ENCODE measurements at places on chromosomes 13 and 19.

GRCh38 chr19:31214086-31214485 is 135.2 kb downstream of the TSHZ3 start:
- DNase-seq = peak; percentile 96

DNA sequence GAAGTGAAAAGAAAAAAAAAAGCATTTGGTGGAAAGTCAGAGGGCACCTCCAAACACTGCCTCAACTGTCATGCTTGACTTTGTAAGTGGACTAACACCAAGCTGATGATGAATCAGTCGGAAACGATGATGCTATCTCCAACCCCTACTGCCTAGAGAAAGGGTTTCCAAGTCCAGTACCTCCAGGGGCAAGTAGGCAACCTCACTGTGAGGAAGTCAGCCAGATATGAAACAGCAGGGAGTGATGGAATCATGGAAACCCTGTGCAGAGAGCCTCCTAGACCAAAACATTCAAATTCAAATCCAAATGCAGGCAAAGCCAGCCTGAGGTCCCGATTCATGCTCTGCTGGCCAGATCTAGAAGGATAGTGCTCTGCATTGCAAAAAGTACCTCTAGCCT is 100.9 kb upstream of the SERP2 start:
- no peak for DNase-seq

- DNase-seq = no peak
These were observed 8.8 kb downstream of the PRR36 start for GRCh38 chr19:7865262-7865911.

DNA sequence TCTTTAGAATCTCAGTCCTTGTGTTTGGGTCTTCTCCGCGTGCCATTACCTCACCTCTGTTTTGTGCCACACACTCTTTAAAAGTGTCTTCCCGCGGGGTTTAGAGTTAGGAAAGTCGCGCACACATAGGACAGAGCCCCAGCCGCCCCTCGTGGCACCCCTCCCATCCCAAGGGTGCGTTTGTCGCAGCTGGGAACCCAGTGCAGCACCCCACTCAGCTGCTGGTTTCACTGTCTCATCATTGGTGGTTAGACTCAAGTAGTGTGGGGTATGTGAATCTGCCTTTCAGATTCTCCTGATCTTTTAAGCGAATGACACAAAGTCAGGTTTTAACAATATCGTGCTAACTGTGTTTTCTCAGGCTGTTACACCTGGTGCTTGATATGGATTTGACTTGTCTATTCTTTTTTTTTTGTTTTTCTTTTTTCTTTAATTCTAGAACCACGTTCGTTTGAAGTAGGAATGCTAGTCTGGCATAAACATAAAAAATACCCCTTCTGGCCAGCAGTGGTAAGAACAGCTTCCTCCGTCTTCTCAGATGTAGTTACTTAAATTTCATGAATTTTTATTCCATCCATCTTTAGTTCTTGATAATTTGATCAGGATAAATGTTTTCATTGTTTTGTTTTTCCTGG is 19.5 kb upstream of the NDUFS7 start:
- DNase-seq = no peak

- no peak for DNase-seq
These were observed 5.6 kb upstream of the KATNAL1 start for GRCh38 chr13:30312904-30313303.

DNA sequence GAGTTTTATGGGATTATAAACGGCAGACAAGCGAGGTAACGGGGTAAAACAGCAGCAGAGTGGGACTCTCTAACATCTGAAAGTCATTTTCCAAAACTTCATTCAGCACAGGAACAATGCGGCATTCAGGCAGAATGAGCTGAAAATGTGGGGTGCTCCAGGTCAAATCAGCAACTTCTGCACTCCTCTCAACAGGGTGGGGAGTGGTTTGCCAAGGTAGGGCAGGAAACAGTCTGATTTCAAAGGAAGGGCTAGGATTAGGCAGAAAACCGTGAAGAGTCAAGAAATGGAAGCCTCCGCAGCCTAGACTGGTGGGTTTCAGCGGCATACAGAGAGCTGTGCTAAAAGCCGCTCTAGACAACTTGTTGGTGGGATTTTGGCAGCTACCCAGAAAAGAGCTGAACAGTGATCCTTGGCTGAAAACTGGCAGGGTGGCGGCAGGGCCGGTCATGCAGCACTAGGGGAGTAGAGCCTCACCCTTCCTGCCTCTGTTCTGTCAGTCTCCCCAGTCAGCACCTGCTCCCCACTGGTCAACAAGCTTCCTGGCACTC is 154.2 kb upstream of the KLF12 start:
- no peak for DNase-seq

GRCh38 chr13:105509981-105510762 is 1025.3 kb downstream of the EFNB2 start:
- DNase-seq = no peak

GRCh38 chr13:39612023-39612637 is 9.1 kb upstream of the LHFPL6 start:
- DNase-seq = peak; percentile 62

DNA sequence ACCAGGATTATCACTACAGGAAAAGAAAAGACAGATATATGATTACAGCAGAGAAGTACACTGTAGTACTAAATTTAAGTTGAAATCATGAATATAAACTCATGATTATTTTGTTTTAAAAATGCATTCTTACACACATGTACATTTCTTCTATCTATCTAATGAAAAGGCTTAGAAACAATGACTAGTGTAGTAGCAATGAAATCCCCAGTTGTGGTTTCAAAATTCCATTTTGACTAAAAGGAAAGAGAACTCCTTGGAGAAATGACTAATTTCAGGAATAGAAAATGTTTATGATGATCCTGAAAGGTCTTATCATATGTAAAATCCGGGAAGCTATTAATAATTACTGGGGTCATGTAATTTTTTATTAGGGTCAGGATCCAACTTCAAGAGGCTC is 195.0 kb upstream of the STARD13 start:
- DNase-seq = no peak

GRCh38 chr19:41529484-41530183 is 46.3 kb upstream of the CEACAM21 start:
- DNase-seq = no peak

- DNase-seq = no peak
These were observed 24.6 kb downstream of the OPA3 start for GRCh38 chr19:45560038-45560437.
